ENCODE measurements at places on chromosomes 7 and 10.
A peak's percentile ranks its signal among the peaks of the same experiment; 100 is the strongest.

- DNase-seq: no peak
Measured at GRCh38 chr10:86316990-86317389, 49.6 kb downstream of the GRID1 start.

- no peak for DNase-seq
Measured at GRCh38 chr10:28463141-28463540, 69.8 kb upstream of the WAC start.

DNA sequence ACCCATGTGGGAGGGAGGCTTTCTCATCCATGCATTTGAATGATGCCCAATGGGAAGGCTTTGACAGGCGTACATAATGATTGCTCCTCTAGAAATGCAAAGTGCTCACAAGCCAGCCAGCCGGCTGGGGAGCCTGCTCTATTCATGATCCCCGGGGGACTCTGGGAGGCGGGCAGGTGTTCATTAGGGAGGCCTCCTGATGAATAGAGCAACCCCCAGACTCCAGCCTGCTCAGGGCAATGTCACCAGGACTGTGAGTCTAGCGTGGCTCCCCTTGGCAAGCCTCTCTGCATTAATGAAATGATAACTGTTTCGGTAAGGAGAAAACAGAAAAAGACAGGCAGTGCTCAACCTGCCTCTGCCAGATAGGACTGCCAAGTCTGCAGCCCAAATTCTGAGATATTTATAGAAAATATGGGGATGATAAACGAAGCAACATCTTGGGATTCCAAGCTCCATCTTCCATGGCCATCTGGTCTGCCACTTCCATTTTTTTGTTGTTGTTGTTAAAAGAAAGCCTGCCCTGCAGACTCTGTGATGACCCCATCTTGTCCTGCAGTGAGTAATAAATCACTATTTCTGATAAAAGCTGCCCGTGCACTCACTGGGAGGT is 236.4 kb downstream of the PRPF18 start:
- no peak for DNase-seq

DNA sequence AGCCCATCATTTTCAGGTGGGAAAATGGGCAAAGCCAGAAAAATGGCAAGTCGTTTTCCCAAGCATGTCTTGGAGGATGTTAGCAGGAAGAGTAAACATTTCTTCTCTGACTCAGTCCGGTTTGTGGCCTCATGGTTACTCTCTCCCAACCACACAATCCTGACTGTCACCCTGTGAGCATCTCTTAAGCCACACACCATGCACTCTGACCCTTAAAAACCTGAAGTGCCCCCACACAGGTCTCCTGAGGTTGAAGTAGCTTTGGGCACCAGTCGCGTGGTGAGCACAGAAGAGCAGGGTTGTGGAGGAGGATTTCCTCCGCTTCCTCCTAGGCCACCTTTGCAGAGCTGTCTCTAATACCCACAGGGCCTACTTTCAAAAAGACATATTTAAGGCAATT is 387.3 kb upstream of the NPVF start:
- no peak for DNase-seq

DNA sequence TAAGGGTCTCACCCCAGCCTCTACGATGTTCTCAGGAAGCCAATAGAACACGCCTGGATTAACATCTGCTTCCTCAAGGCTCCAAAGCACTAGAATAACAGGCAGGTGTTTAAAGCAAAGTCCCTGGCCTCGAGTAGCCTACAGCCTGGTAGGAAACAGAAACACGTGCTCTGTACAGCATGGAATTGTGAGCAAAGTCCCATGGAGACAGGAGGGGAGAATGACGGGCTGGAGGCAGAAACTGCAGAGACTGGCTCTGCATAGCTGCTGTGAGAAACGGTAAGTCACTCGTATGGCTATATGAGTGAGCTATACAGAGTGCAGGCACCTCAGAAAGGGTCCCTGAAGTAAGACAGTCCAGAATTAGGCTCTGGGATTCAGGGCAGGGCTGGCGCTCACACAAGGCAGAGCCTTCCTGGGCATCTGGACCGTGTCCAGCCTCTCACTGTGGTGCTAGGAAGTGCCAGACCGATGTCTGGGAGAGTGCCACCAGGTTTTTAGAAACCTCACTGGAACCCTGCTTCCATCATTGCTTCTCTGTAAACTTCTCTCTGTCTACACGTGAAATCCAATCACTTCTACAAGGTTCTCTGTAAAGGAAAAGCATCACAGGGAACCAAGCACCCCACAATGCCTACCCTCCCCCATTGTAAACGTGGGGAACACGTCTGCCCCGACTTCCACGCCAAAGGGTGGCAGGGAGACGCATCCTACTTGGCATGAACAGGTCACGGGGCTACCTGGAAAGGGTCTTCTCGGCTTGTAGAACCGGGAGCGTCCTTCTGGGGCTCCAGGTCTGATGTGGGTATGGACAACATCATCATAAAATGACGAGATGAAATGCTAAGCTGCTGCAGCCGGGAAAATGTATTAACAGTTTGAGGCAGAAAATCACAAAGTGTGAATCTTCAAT is 38.8 kb upstream of the SHH start:
- no peak for DNase-seq

- no peak for DNase-seq
Measured at GRCh38 chr10:72834183-72834825, 59.2 kb upstream of the OIT3 start.

GRCh38 chr7:133941496-133941895 is 185.6 kb upstream of the LRGUK start:
- no peak for DNase-seq

DNA sequence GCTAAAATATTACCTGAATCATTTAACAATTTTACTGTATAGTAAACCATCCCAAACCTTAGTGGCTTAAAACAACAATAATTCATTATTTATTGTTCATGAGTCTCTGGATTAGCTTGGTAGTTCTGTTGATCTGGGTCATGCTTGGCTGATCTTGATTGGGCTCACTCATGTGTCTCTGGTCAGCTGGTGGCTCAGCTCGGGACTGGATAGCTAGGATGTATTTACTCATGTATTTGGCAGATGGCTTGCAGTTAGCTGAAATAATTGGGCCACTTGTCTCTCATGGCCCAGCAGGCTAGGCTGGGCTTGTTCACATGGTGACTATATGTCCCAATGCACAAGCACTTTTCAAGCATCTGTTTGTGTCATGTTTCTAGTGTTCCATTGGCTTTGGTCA is 262.8 kb downstream of the BBS9 start:
- no peak for DNase-seq

DNA sequence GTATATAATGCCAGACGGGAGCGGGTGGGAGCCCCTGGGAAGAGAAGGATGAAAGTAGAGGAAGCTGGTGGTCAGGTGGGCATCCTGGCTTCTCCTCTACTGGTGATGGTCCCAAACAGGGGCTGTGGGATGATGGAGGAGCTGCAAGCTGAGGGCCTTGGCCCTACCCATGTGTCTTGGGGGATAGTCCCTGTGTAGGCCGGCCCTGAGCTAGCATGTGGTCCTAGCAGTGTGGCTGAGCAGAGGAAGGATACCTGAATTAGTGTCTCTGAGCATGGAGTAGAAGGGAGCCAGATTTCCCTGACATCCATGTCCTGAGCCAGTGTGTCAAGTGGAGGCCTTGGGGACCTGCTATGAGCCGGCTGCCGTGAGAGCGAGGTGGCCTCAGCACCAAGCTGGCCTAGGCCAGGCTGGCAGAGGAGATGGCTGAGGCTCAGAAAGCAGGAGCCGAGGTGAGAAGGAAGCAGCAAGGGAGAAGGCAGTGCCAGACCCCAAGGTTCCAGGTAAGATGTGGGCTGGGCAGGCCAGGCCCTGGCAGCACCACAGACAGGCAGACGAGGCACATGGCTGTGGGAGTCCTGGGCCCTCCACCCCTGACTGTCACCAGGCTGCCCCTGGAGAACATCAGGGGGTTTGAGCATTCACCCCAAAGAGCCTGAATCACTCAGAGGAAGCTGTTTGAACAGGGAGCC is 150.2 kb downstream of the ABCA13 start:
- no peak for DNase-seq

DNA sequence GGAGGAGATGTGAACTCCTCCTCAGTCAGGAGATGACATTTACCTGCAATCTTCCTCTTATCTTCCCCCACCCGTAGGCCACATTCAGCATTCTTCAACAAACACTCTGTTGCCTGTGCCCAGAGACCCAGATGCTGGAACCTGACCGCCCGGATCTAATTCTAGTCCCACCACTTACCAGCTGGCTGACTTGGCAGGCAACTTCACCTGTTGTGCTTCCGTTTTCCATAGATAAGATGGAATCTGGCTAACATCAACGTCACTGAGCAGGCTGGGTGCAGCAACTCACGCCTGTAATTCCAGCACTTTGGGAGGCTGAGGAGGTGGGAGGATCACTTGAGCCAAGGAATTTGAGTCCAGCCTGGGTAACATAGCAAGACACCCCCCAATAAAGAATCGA is 21.3 kb upstream of the FXYD4 start:
- no peak for DNase-seq

GRCh38 chr7:158725506-158725800 is 20.8 kb upstream of the NCAPG2 start:
- DNase-seq: no peak

GRCh38 chr7:151123822-151124464 is 37.7 kb downstream of the AGAP3 start:
- peak; percentile 67 for DNase-seq

- DNase-seq: no peak
Measured at GRCh38 chr10:1581189-1581588, 156.1 kb downstream of the ADARB2 start.

DNA sequence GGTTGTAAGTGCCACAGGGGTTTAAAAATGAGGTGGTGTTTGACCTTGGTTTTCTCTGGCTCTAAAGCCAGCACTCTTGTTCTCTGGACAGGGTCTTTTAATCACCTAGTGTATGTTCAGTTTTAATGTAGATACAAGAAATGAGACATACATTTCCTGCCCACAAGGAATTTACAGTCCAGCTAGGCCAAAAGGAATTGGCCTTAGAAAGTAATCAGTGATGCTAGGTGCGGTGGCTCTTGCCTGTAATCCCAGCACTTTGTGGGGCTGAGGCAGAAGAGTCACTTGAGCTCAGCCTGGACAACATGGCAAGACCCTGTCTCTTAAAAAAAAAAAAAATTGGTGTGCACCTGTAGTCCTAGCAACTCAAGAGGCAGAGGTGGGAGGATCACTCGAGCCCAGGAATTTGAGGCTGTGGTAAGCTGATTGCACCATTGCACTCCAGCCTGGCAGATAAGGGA is 100.2 kb downstream of the LRMDA start:
- no peak for DNase-seq

- no peak for DNase-seq
Measured at GRCh38 chr10:18616337-18616736, 35.0 kb downstream of the NSUN6 start.

DNA sequence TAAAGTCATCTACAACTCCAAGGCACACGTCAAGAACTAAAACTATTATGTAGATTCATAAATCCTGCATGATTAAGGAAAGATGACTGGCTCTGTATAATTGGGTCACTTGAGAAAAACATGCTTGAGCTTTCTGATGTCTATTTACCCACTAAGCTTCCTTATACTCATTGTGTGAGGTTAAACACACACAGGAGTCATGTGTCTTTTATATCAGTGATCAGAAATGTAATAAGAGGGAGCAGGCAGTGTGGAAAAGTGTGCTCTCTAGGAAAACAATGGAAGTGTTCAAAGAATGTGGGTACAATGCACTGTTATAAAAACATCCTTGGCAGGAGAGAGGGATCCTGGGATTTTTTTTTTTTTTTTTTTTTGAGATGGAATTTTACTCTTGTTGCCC is 108.6 kb upstream of the ARID5B start:
- DNase-seq: no peak

DNA sequence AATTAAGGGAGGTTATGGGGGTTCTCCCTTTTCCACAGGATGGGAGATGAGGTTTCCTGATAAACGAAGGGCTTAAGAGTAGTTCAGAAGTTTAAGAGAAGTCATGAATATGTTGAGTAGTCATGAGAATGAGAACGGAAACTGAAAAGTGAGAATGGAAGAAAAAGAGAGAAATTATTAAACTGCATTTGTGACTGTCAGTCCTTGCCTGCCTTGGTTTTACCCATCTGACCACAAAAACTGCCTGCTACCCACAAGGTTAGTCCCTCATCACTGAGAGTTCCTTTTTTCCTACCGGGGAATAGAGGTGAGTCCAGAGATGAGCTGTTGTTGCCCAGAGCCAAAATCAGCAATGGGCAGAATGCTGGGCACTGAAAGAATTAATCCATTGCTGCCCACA is 174.1 kb upstream of the BET1 start:
- no peak for DNase-seq

GRCh38 chr10:95170790-95171189 is 23.2 kb upstream of the ACSM6 start:
- no peak for DNase-seq

DNA sequence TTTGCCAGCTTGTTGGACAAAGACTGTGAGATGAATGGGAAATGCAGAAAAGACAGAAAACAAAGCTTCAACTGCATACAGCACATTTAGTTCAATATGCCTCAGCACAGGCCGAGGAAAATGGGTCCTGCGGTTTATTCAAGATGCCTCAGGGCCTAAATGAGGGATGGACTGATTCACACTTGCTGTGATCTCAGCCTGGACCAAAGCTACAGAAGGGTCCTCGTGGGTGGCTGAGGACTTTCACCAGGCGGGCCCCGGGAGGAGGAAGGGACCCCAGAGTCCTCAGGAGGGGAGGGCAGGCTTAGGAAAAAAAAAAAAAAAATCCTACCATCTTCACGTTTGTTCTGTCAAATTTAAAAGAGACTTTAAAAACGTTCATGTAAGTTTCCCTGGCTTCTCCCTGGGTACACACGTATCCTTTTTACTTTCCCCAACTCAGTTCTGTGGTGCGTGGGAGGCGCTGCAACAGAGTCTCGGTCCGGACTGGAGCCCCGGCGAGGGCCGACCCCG is 624 bp upstream of the ZNF783 start:
- no peak for DNase-seq

- DNase-seq: no peak
Measured at GRCh38 chr7:129258649-129259389, 34.0 kb downstream of the AHCYL2 start.

DNA sequence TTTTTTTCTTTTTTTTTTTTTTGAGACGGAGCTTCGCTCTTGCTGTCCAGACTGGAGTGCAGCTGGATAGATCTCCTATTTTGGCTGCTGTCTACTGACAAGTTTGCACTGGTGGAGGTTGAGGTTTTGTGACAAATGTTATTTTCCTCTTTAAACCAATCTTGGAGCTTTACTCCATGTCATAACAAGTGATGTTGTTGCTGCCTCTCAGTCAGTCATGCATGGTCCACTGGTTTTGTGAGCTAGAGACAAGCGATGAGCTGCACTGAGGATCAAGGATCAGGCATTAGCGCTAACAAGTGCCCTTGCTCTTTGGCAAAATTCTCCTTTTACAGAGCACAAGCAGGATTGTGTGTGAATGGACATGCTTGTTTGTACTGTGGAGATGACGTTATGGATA is 805 bp upstream of the WDFY4 start:
- no peak for DNase-seq

GRCh38 chr7:143354965-143355364 is 7.5 kb downstream of the FAM131B start:
- no peak for DNase-seq

DNA sequence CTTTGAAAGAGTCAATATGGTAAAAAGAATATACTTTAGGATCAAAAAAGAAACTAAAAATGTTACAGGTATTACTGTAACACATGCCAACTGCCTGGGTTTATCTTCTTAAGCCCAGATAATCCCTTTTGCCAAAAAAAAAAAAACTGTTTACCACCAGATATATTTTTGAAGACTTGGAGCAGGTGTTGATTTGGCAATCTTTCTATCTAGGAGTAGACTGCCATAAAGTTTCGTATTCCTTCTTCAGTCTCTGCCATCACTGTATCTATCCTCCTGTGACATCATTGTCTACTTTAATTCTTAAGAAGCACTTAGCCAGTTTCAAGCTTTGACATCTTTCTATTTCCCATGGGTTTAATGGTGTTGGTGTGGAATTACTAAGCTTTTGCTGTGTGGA is 161.0 kb downstream of the ST7 start:
- DNase-seq: no peak
